HCT116 (cell line): ENCODE measurements at places on chromosomes 7 and 10.

DNA sequence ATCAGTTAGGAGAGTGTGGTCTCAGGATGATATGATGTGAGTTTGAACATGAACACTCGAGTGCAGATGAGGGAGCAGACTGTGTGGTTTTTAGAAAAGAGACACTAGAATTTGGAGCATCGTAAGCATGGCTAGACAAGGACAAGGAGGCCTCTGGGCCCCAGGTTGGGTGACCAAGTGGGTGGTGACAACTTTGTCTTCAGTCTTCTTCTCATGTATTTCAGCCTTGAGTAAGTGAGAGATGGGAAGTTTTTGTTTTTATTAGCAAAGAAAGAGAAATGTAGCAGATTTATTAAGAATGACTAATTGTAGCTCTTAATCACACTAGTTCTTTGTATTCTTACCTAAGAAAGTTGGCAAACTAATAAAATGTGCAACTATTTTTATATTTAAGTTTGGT lies 16.3 kb downstream of the TES start:
- DNase-seq = no peak

DNA sequence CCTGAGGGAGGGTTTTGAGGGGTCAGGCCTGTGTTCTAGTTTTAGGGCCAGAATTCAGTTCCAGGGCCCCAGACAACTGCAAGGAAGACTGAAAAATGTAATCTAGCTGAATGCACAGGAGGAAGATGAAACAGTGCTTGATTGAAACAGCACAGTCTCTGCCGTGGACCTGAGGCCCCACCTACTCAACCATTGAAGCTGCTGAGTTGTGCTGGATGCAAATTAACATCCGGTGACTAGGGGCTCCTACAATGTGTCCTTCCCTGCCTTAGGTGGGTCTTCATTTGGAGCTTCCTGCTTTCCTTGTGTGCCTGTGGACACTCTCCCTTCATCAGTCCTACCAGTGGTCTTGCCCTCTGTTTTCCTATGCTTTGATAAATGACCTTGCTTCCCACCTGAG lies 5.7 kb downstream of the GLRX3 start:
- no peak for DNase-seq

- DNase-seq = no peak
These were observed 249.8 kb downstream of the ARHGAP12 start for GRCh38 chr10:31678575-31679516.

DNA sequence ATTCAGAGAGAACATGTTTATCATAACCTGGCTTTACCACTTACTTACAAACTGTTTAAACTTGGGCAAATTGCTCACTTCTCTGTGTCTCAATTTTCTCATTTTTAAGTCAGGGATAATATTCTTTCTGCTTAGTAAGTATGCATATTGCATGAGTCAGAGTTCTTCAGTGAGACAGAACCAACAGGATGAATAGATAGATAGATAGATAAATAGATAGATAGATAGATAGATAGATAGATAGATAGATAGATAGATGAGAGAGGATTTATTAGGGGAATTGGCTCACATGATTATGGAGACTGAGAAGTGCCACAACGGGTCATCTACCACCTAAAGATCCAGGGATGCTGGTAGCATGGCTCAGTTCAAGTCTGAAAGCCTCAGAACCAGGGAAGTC lies 15.7 kb upstream of the SMIM30 start:
- DNase-seq = no peak

GRCh38 chr7:114293289-114294012 lies 121.2 kb upstream of the FOXP2 start:
- no peak for DNase-seq

DNA sequence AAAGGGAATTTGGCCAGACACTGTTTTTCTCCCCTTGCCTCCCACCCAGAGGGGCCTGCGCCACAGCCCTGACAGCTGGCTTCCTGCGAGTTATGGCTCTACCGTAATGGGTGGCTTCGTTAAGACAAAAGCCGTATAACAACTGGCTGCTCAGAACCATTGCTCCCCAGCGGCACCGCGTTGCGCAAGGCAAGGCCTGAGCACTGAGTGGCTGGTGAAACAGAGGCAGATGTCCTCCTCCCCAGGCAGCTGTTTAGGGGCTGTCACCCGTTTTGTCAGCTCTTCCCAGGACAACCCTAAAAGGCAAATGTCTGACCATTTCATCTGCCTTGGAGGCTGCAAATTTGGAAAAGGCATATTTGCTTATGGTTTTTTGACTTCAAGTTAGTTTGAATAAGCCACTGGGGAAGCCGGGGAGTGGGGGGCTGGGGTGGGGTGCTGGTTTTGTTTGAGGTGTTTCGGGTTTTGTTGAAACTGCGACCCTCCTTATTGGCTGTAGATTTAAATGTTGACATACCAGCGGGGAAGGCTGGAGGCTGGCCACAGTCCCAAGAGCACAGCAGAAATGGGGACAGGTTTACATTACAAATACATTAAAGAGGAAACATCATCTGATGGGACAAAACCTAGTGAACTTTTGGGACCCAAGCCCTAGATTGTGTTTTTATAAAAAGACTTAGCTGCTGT lies 681 bp upstream of the SPOCK2 start:
- no peak for DNase-seq

GRCh38 chr7:151390598-151391357 lies 19.1 kb downstream of the WDR86 start:
- DNase-seq = no peak

DNA sequence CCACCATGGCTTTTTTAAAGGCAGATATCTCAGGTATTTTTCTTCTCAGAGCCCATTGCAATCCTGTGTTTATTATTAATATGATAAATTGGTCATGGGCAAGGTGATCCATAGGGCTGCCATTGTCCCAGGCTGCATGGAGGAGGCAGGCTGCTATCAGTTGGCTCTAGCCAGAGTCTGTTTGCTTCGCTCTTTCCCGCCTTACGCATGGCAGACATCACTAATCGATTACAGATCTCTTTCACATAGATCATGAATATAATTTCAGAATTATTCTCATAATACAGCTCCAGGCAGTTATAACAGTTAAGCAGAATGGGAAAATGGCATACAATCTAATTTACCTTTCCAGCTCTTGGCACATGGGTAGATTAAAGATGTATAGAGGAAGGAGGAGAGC lies 30.4 kb upstream of the HABP2 start:
- DNase-seq = peak; percentile 22

GRCh38 chr7:10022957-10023356 lies 950.7 kb upstream of the PHF14 start:
- peak; percentile 12 for DNase-seq

DNA sequence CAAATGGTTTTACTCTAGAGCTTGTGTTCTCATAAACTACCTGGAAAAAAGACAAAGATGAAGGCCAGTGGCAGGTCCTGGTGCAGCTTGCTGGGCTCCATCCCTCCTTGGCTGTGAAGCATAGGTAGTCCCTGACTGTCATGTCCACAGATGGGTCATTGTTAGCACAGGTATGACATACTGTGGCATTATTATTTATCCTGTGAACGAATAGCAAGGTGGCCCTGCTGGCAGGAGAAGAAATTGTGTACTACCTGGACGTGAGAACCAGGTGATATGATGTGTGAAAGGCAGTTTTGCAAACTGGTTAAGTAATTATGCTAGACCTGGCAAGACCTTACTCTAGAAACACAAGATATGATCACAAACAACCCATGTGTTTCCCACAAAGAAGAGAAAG lies 63.9 kb downstream of the CCDC71L start:
- DNase-seq = no peak
